GM23338 (cell line): ENCODE measurements at places on chromosomes 4 and X.

- no peak for DNase-seq
These were observed 10.5 kb downstream of the LGI2 start for GRCh38 chr4:25020236-25020635.

- DNase-seq, result no peak
These were observed 2707.5 kb downstream of the PCDH7 start for GRCh38 chr4:33427676-33428075.

GRCh38 chr4:183986291-183986970 lies 81.3 kb downstream of the STOX2 start:
- no peak for DNase-seq

DNA sequence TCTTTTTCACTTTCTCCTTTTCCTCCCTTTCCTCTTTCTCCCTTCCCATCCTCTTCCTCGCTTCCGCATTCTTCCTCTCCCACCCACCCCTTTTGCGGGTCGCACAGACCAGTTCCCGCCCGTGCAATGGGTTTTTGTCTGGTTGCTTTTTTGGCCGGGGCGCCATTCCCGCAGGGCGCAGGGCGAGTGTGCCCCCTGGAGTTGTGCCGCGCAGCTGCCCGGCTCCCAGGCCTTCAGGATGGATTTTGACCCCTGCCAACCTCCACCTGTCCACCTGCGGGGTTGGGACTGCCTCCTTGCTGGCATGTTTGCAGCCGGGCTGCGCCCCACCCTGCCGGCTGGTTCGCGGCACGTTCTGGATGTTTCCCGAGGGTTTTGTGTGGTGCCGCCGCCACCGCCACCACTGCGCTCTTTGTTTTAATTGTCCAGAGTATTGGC lies 578 bp upstream of the SEL1L3 start:
- DNase-seq, result peak; percentile 74

DNA sequence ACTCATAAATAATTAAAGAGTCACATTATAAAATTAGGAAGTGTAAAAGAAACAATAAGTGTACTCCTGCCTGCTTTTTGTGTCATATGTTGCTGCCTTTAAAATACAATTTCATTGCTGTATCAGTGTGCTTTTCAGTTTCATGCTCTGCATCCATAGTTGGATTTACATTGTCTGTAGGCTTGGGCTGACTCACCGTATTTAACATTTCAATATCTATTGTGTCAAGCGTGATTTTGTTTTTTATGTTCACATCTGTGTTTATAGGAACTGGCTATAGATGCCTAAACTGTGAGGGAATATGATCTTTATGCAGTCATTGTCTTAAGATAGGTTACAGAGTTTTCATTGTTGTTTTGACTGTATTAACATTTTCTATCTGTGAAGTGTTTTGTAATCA lies 18.1 kb downstream of the CCSER1 start:
- peak; percentile 8 for DNase-seq
